ENCODE measurements at places on chromosomes 16 and 17.

DNA sequence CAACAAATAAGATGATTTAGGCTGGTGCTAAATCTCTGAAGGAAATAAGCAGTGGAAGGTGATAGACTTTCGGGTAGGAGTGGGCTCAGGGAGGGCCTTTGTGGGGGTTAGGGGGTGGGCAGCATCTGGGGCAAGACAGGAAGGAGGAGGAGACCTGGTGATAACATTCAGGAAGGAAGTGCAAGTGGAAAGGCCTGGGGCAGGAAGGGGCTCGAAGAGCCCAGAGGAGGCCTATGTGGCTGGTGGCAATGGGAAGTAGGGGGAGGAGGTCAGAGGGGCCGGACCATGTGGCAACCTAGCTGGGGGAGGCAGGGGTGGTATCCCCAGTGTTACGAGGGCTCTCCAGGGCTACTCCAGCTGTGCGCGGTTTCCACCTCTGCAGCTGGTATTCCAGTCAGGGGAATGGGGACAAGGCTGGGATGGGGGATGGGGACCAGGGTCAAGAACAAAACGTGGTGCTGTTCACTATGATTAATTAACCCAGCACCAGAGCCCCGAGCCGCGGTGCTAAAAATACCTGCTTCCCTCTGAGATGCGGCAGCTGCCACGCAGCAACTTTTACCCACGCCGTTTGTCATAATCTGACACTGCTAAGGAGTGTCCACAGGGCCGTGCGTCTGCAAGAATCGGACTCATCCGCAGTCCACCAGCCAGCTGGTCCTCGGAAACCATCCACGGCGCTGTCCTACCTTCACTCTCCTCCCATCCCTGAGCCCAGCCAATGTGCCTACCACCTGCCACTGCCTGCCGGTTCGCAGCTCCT, 5.2 kb upstream of the CCDC182 start:
- no peak for DNase-seq

GRCh38 chr17:35901631-35902175, 21.5 kb upstream of the CCL5 start:
- DNase-seq = no peak

DNA sequence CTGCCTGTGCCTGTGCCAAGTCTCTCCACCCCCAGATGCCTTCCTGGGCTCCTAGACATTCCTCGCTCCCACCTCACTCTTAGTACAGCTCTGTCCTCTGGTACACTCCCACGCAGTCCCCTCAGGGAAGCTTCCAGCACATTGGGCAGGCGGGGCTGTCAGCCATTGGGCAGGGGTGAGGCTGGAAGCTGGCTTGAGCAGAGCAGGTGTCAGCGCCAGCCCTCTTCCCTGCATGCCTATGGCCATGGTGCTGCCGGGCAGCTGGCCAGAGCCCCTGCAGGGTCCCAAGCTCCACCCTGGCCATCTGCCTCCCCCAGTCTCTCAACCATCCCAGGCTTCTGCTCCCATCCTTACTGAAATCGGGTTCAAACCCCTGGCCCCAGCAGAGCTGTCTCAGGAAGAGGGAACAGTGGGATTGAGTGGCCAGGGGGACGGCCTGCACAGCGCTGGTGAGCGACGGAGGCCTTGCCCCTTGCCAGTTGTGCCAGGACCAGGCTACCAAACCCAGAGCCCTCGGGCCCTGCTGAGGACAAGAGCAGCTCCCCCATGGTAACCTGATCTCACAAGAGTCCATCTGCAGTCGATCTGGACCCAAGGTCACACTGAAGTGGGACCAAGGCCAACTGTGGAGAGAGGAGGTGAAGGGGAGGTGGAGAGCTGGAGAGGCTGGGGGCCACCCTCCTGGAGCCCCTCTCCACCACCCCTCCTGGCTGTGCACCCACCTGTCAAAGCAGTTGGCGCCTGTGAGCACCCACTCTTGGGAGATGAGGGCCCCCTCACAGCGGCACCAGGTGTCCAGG, 2.4 kb upstream of the B9D1 start:
- DNase-seq = no peak

- no peak for DNase-seq
These were observed 595.8 kb upstream of the EEF2KMT start for GRCh38 chr16:5693426-5693825.

DNA sequence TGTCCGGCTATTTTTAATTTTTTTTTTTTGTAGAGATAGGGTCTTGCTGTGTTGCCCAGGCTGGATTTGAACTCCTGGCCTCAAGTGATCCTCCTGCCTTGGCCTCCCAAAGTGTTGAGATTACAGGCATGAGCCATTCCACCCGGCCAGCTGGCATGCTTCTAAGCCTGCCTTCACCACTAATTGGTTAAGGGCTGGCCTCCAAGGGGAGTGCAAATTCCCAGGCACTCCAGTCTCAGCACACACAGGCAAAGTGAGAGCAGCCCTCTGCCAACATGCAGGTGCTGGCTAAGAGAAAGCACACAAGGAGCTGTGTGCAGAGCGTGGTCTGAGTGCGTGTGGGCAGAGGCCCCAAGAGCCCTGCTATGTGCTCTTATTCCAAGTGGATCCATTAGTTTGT, 149.8 kb upstream of the HS3ST2 start:
- DNase-seq = no peak

GRCh38 chr17:72565006-72565405, 444.2 kb downstream of the SOX9 start:
- no peak for DNase-seq

Measured in fibroblast of skin of right biceps (primary cell).